Retina (tissue), 1 donor: ENCODE measurements at places on chromosomes 1 and 21.

- no peak for DNase-seq
These were observed 21.7 kb upstream of the KIRREL1 start for GRCh38 chr1:157971769-157972168.

- no peak for DNase-seq
These were observed 2.7 kb downstream of the KIAA0319L start for GRCh38 chr1:35554266-35555211.

- DNase-seq, result no peak
These were observed 200.7 kb downstream of the KCNT2 start for GRCh38 chr1:196407358-196408051.

DNA sequence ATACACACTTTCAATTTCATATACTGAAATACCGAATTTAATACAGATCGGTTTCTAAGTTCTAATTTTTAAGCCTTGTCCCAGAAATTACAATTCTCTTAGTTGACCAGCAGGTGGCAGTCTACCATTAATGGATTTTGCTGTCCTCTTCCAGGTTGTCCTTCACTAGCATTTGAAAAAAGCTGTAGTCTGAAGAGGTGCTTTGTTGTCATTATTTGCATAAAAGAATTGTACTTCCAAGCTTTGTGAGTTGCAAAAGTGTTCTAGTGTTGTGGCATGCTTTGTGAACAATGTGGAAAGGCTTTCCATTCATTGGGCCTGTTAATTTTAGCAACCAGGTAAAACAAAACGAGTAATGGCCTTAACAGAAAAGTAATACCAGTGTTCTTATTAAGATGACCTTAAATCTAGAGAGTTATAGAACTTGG, 193.6 kb downstream of the RPS6KC1 start:
- peak; percentile 46 for DNase-seq

DNA sequence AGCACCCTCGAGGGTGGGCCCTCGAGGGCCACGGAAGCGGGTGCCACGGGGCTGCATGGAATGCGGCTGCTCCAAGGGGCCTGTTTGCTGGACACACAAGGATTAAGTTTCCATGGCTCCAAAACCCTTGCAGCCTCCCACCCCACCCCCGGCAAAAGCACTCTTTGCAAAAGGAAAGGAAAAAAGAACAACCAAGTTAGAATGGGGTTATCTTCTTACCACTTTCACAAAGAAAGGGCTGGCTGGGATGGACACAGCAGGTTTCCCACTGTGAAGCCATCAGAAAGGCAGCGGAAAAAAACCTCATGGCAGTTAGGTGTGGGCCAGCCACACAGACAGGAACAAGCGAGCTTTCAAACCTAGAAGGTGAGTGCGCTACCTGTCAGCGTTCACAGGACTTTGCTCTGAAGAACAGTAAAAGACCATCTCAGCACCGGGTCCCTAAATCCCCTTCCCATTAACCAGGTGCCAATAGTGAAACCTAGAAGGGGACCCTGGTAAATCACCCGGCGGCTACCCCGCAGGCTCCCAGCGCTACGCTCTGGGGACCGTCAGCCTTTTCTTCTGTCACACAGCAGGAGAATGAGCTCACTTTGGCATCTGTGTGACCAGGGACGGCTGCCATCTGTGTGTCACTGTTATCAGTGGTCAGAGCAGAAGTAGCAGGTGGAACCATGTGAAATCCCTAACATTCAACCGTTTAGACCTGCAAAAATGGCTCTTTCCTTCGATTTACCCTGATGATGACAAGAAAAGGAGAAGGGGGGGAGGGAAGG, 93.0 kb downstream of the SIM2 start:
- DNase-seq, result peak; percentile 63

DNA sequence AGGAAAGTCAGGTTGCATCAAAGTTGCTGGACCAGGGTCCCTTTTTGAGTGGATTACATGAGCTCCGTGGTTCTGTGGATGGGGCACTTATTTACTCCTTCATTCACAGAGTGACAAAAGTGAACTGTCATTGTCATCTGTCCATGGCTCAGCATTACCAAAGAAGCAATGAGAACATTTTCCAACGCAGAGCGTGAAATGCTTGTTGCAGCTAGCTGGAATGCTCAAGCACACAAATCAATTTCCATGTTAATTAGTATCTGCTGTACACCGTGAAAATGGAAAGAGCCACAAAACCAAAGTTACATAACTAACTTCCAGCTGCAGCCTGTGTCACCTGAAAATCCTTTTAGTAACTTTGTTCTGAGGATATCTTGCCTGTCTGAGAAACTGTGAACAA, 78.9 kb downstream of the MT1HL1 start:
- DNase-seq, result no peak

DNA sequence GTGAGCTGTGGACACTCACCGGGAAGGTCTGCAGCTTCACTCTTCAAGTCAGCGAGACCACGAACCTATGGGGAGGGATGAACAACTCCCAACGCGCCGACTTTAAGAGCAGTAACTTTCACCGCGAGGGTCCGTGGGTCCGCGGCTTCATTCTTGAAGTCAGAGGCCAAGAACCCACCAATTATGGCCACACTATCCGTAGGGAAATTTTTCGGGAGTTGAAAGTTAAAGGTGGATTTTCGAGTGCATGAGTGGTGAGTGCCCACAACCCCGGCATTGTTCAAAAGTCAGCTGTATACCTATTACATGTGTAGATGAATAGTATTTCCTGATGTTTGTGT, 19.7 kb downstream of the EXOC8 start:
- DNase-seq, result no peak

DNA sequence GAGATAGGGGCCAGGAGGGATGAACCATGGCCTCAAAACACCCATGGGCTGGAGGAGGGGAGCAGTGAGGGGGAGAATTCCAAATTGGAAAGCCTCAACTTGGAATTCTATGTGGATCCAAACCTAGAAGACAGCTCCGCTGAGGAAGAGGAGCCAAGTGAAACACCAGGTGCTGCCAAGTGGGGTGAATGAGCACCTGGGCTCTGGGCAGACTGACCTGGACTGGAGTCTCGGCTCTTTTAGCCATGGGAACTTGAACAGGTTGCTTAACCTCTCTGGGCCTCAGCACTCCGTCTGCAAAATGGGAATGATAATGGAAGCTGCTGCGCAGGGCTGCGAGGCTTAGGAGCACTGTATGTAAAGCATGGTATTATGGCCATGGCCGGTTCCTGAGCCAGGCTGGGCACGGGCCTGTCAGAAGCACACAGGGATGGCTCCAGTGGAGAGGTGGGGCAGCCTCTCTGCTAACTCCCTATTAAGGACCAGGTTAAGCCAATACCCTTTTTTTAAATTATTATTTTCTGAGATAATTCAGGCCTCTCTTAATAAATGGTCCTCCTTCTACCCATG, 81.5 kb downstream of the SYT2 start:
- no peak for DNase-seq

DNA sequence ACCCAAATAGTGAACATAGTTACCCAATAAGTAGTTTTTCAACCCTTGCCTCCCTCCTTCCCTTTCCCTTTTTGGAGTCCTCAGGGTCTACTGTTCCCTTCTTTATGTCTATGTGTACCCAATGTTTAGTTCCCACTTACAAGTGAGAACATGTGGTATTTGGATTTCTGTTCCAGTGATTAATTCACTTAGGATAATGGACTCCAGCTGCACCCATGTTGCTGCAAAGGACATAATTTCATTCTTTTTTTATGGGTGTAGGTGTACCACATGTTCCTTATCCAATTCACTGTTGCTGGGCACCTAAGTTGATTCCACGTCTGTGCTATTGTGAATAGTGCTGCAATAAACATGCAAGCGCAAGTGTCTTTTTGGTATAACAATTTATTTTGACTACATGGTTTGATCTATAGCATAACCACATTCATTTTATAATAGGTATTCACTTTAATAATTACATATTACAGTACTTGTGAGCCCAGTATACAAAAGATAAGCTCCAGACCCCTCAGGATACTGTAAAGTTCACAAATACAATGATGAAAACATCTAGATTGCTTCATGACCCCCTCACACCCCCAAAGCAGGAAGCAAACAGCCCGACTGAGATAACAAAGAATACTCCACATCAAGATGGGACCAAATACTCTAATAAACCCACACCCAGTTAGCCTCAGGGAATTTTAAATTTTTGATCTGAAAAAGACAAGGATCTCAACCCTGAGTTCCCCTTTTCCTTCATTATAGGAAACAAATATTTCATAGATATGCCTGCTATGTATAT, 45.3 kb downstream of the PUM1 start:
- no peak for DNase-seq

DNA sequence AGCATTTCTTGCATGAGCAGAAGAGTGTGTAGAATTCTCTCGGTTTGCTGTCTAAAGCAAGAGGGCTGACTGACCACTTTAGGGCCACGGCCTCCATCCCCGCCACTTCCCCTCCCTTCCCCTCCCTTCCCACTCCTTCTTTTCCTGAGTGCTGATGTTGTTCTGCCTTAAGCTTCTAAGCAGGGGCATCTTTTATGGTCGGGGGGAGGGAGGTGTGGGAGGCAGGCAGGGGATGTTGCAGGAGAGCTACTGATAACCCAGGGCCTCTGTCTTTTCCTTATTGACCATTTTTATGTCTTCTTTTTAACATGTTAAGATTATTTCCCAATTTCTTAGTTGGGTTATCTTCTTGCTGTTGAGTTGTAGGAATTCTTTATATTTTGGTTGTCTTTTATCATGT, 15.1 kb downstream of the USP25 start:
- no peak for DNase-seq

GRCh38 chr21:34227386-34227852, 136.4 kb upstream of the KCNE2 start:
- DNase-seq, result no peak

- DNase-seq, result no peak
These were observed 29.6 kb upstream of the RGS8 start for GRCh38 chr1:182713939-182714338.

DNA sequence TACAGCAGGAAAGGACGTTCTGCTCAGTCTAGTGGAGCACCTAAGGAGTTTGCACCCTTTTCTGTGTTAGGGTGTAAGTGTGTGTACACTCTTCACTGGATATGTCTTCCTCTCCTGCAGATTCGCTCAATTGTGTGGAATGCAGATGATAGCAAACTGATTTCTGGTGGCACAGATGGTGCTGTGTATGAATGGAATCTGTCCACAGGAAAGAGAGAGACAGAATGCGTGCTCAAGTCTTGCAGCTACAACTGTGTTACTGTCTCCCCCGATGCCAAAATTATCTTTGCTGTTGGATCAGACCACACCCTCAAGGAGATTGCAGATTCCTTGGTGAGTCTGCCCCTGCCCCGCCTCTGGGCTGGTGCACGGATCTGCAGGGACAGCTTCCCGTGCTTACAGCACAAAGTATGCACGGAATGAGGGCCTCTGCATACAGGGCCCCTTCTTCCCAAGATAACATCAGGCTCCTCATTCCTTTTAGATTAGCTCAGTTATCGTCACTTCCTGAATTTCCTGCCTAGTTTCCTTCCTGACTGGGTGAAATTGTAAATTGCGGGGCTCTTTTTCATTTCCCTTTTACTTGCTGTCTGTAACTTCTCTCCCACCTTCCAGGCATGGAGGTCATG, 34.6 kb downstream of the CFAP57 start:
- peak; percentile 17 for DNase-seq

DNA sequence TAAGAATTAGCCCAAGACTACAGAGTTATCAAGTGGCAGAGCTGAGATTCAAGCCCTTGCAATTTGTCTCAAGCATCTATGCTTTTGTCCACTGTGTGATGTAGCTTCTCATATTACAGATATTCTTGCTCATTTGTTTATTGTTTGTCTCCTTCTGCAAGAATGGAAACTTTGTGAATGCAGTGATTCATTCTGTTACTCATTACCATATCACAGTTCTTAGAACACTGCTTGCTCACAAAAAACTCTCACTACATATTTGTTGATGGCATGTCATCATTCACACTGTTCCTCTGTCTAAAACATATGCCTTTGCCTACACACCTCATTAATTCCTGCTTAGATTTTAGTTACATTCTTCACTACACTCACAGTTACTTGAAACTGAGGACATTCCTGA, 1198.9 kb downstream of the PLA2G4A start:
- DNase-seq, result no peak

DNA sequence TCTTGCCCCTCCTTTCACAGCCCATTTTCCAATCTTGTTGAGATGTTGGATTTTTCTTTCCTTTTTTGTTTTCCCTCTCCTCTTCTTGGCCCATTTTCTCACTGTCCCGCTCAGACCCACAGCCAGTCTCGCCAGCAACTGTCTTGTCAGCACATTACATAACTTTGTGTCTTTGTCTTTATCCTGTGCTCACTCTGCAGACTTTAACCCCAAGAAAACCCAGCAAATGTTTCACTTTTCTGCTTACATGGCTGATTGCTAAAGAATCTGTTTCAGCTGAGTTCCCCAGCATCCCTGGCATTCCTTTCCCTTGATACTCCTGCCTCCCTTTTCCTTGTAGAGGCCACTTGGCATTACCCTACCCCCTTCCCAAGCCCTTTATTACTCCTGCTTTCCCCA, 74.6 kb downstream of the ZNF648 start:
- no peak for DNase-seq

- no peak for DNase-seq
These were observed 4.3 kb downstream of the S100A10 start for GRCh38 chr1:151989211-151989862.

GRCh38 chr1:36553591-36554322, 71.0 kb upstream of the CSF3R start:
- peak; percentile 79 for DNase-seq

DNA sequence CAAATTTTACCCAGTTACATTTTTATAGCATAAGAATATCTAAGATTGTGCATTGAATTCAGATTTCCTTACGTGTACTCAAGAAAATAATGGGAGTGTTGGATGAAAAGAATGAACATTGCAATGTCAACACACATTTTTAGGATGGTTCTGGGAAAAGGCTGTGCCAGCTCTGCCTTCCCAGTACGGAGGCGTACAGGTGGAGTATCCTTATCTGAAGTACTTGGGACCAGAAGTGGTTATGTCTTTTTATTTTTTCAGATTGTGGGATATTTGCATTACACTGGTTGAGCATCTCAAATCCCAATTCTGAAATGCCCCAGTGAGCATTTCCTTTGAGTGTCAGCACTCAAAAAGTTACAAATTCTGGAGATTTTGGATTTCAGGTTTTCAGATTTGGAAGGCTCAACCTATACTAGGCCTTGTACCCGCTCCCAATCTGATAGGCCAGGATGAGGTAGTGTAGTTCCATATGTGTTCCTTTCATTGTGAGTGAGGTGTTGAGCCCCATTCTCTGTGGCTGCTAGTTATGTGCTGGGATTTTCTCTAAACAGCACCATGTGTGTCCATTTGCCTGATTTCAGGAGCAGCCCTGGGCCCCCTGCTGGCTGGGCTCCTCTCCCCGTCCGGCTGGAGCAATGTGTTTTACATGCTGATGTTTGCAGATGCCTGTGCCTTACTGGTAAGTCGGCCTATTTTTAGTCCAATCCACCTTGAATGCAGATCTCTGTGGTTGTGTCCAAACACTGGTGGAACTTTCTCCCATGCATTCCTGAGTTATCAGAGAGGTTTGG, 60.8 kb downstream of the SLC37A1 start:
- DNase-seq, result no peak

GRCh38 chr1:165927169-165927568, 99.8 kb downstream of the UCK2 start:
- DNase-seq, result no peak

- no peak for DNase-seq
These were observed 46.4 kb upstream of the CR2 start for GRCh38 chr1:207407655-207408260.
